ENCODE measurements at places on chromosomes 3 and 15.
A peak's percentile ranks its signal among the peaks of the same experiment; 100 is the strongest.

DNA sequence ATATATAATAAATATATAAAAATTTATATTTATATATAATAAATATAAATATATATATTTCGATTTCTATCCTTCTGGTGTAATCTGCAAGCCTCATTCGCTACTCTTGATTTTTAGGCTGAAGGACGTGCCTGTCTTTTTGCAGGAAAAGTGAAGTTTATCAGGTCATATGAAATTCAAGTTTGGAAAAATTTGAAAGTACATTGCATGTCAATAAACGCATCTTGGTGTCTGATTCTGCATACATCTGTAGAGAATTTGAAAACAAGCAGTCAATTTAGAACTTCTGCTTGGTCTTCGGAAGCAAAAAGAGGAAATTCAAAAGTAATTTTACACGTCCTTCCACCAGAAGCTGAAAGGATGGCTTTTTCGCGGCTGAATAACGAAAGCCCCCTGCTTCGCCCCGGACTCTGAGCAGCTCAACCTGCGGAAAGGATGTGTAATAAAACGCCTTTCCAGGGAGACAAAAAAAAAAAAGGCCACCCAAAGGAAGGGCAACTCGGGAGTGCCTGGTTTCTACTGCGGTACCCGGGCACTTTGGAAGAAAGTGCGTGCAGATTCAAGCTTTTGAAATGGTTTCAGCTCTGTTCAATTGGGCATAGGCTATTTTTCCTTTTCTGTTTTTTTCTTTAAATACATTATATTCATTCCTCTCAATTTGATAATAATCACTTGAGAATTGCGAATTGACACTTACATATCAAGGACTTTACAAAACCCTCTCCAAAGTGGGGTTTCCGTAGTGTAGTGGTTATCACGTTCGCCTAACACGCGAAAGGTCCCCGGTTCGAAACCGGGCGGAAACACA is 1.5 kb upstream of the MYNN start:
- peak; percentile 61 for DNase-seq

- DNase-seq = no peak
Measured at GRCh38 chr15:65877749-65878148, 8.5 kb downstream of the RAB11A start.

- no peak for DNase-seq
Measured at GRCh38 chr3:25727316-25727715, 55.9 kb downstream of the NGLY1 start.

- no peak for DNase-seq
Measured at GRCh38 chr3:193822492-193823212, 229.6 kb downstream of the OPA1 start.

- no peak for DNase-seq
Measured at GRCh38 chr3:140187656-140188221, 252.8 kb downstream of the CLSTN2 start.

DNA sequence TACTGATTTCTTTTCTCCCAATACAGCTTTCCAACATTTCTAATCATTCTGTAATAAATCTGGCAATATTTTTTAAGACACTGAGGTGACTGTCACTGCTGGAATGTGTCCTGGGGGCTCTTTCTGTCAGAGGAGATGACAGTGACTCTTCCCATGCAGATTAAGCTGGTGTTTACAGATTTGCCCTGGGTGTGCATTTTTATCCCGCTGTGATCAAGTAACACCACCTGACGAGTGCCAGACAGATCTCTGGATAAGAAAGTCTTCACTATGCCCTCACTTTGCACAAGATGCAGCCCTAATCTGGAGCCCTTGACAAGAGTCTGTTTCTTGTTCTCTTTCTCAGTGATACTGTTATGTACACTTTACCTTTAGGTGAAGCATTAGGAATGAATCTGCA is 477.7 kb downstream of the ZIC1 start:
- DNase-seq = no peak

DNA sequence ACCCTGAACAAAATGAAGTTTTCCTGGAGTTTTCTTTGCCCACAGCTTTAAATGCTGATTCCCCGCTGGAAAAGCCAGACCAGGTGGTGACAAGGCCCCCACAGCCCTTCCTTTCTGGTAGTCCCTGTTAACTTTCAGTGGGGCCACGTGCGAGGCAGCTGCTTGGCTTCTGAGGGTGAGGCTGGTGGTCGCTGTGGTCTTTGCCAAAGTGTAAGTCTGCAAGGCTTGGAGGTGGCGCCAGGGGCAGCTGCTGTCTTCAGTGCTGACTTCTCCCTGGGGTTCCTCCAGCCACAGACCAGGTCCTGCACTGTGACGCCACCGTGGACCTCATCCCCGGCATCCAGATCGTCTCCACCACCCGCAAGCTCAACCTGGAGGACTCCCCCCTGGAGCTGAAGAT is 54.1 kb upstream of the TAMM41 start:
- no peak for DNase-seq

- no peak for DNase-seq
Measured at GRCh38 chr3:181752202-181752671, 40.5 kb downstream of the SOX2 start.

- no peak for DNase-seq
Measured at GRCh38 chr3:170598091-170598502, 12.2 kb upstream of the SLC7A14 start.

GRCh38 chr3:152857082-152857481 is 22.2 kb downstream of the P2RY1 start:
- no peak for DNase-seq

DNA sequence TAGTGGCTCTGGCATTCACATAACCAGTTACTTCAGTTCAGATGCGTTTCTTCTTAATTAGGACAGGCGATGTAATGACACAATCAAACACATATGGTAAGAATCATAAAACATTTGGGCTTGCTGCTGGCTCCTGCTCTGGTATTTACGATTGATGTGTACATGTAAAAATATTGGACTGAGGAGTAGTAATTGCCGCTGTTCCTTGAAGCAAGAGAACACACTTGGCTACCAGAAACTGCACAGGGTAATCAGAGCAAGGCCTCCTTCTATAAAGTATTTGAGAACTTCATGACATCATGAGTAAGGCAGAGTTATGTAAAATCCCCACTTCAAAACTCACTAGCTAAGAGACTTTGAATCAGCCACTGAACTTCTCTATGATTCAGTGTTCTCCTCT is 158.1 kb downstream of the SSR3 start:
- DNase-seq = no peak

DNA sequence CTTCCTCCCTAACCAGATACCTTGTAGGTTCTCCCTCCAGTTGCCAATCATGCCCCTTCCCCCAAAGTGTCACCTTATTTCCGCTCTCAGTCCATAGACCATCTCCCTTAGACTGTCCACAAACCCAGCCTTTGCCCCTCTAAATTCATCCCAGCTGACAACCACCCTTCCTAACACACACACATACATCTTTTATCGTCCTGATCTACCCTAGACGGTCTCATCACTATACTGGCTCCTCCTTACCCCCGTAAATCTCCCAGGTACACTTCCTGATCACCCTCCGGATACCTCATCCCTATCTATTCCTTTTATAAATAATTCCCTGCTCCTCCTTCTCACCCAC is 828 bp downstream of the THOC7 start:
- no peak for DNase-seq

DNA sequence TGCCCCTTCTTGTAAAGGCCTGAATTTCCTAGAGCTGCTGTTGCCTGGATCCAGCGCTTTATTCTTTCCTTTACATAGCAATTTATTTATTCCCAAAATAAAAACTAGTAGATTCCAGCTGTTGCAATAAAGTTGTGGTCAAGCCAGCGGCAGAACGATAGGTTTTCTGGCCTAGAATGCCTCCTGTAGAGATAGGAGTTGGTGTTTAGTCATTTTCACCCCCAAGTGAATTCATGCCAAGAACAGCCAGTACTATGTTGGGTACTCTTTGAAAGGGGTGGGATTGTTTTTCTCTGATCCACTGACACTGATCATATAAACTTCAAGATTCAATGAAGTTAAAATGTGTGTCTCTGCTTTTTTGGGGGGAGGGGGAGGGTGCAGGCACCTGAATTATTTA is 69.7 kb downstream of the KLHL25 start:
- DNase-seq = no peak

GRCh38 chr3:172659246-172660002 is 51.4 kb downstream of the NCEH1 start:
- no peak for DNase-seq

DNA sequence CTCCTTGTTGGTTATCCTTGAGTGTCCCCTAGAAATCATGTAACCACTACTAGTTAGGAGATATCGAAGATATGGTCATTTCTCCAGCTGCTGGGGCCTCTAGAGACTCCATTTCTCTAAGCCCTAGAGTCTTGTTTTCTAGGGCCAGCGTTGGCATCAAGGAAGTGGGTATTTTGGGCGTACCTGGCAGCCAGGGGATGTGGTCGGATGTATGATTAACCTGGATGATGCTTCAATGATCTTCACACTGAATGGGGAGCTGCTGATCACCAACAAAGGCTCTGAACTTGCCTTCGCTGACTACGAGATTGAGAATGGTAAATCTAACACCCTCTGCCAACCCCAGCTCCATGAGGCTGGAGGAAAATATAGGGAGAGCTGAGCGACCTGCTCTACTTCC is 325.5 kb downstream of the RYR3 start:
- no peak for DNase-seq

DNA sequence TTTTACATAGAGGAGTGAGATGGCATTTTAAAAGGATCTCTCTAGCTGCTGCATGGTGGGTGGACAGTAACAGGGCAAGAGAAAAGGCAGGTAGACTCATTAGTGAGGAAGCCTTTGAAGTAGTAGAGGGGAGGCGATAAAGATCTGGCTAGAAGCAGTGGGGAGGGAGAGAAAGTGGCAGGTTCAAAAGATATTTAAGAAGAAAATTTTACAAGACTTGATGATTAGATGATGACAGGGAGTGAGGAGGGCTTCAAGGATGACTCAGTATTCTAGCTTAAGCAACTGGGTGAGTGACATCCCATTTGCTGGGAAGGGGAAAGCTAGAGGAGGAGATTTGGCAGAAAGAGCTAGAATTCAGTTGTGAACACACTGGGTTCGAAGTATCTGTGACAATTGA is 3.8 kb upstream of the BRPF1 start:
- no peak for DNase-seq

DNA sequence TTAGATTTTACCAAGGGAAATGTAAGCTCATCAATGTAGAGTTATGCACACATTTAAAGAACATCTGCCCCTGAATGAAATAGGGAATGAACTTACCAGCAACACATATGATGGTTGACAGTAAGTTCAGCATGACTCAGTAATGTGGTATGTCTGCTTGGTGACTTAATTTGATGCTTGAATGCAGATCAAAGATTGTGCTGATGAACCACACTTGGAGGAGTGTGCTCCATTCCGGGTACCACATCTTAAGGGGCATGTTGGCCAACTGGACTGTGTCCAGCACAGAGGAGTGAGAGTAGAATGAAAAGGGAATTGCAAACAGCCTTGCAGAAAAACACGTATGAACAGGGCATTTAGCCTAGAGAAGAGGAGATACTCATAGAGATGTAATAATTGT is 171.0 kb upstream of the RARB start:
- no peak for DNase-seq

DNA sequence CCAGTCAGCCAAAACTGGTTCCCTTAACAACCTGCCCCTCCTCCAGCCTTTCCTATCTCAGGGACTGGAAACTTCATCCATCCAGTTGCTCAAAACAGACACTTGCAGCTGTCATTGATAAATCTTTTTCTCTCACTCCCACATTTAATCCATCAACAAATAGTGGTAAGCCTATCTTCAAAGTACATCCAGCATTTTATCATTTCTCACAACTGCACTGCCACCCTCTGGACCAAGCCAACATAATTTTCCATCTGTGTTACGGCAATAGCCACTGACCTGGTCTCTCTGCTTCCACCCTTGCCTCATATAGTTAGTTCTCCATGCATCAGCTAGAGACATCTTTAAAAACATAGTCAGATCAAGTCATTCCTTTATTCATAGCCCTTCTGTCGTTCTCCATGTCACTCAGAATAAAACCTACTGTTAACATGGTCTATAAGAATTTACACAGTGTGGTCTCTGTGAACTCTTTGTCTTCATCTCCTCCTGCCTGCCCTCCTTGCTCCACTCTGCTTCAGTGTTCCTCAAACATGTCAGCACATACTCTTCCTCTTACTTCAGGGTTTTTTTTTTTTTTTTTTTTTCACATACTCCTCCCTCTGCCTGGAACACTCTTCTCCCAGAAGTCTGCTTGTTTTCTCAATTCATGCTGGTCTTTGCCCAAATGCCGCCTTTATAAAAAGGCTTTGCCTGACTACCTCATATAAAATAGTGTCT is 102.5 kb upstream of the COL6A5 start:
- DNase-seq = no peak

DNA sequence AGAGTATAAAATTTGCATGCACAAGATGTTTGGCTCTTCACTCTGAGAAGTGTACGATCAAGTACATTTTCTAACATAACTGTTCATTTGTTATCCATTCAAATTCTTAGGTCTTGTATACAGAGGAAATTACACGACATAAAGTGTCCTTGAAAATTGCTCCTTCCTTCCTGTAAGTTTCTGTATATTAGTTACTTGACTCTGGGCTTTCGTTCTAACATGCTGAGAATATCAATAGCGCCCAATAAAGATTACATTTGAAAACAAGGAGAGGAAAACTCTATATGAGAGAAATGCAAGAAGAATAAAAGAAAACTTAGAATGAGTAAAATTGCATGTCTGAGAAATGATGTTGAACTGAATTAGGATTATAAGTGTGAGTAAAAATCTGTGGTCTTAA is 722.5 kb upstream of the CADM2 start:
- DNase-seq = no peak

DNA sequence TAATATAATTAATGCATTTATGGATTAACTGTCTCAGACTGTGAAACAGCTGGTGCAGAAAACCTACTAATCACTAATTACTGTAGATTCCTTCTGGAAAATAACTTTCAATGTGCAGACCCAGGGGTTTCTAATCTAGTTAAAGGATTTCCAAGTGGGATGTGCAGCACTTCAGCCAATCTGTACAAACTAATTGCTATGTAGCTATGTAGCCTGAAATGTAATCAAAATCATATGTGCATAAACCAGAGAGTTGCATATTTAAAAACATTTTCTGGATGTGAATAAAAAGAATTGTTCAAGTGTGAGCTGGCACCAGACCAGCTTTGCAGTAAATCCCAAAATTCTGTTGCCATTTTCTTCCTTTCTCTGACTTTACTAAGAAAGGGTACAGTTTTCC is 127.5 kb upstream of the CD96 start:
- DNase-seq = no peak
